ENCODE measurements at places on chromosomes 11 and 22. TPM values are rescaled to one million over a fixed set of nuclear protein-coding genes. Genes with fewer than 3 reads are reported as not detected.

Gene PAMR1
- 141 TPM for total RNA-seq

Gene FLRT1
- total RNA-seq, result 0.50 TPM

Gene DDIAS
- 5.5 TPM for total RNA-seq

Gene UCP3
- 0.33 TPM for total RNA-seq

Gene OR51I1
- not detected for total RNA-seq

Gene SLC22A6
- total RNA-seq, result not detected

Gene ARHGEF17
- 44.7 TPM for total RNA-seq

Gene SLC22A12
- total RNA-seq, result not detected

Gene TMEM179B
- total RNA-seq, result 40.7 TPM

Gene MMP10
- 0.87 TPM for total RNA-seq

Gene PHETA2
- 14.1 TPM for total RNA-seq

Gene OR10A5
- total RNA-seq, result not detected

Gene OR52A1
- total RNA-seq, result not detected

Gene EFEMP2
- total RNA-seq, result 56.3 TPM

Gene TXNRD2
- 28.5 TPM for total RNA-seq

Gene PRRG4
- 0.15 TPM for total RNA-seq

Gene SLC25A18
- total RNA-seq, result not detected

Gene GAS2
- total RNA-seq, result 0.17 TPM

Gene INSC
- total RNA-seq, result 1.2 TPM

All from smooth muscle cell of trachea (primary cell).